ENCODE measurements at places on chromosomes 7 and 10.

DNA sequence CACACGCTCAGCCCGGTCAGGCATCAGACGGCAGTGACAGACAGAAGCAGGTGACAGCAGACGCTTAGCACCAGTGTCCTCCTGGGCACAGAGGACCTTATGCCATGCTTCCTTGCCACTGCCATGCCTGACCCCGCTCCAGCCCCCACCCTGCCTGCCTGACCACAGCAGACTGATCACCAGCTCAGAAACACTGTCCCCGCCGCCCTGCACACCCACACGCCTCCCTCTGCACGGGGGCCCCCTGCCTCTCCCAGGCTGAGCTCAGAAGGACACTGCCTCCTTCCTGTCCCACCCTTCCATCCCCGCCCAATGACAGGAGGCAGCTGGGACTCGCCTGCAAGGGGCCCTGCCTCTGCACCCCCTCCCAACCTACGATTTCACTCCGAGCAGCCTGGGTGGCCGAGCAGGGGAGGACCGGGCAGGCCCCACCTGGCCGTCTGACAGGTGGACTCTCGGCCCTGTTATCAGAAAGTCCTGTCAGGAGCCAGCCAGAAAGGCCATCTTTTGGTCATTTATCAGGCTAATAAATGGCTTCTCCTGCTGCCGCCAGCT, 183.4 kb downstream of the ELFN1 start:
- no peak for DNase-seq

DNA sequence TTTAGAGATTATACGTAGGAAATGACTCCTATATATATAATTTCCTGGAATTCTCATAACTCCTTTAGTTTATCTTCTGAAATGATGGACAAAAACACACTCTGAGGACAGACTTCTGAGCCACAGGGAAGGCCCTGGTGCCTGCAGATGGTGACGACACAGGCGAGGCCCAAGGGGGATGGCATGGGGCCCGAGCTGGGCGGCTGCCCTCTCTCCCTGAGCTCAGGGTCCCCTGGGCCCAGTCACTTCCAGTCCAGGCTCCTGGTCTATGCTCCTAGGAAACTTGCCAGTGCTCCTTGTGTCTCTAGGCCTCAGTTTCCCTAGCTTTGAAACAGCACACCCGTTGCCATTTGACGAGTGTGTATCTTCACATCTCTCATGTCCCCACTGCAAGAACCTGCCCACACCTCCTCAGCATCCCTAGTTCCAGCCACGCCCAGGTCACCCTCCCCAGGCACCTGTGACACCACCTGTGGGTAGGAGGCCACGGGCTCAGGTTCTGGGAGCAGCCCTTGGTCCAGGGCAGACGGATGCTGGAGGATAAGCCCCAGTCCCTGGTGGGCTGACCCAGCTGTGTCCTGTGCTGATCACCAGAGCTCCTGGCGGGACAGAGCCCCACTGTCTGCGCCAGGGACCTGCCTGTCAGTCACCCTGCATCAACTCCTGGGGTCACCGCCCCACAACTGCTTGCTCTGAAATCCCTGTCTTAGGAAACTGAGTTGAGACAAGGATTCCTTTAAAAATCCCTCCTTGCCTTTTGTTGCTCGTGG, 23.4 kb upstream of the SHH start:
- DNase-seq = no peak

DNA sequence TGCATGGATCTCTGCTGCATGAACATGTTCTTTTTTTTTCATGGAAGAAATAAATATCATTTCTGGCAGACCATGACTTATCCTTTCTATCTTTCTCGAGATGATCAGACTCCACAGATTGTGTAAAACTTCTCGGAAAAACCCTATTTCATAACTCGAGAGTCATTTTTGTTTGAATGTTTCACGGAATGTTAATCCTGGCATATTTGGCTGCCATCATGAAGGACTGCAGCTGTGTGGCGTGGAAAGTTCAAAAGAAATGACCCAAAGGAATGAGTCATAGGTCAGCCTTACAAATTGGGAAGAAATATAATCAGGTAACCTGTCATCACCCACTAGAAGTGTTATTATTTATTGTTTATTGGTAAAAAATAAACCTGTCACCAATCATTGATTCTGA, 566.8 kb downstream of the SDK1 start:
- no peak for DNase-seq

- DNase-seq = no peak
Measured at GRCh38 chr10:70853457-70853856, 34.9 kb downstream of the PCBD1 start.

- DNase-seq = peak; percentile 75
Measured at GRCh38 chr7:2821161-2821841, 22.8 kb downstream of the GNA12 start.

All from suppressor macrophage treated with lipopolysaccharide for 4 hours (primary cell).